ENCODE measurements at places on chromosomes 4 and X.

- DNase-seq: no peak
Observed at GRCh38 chr4:3039706-3040366, 34.5 kb downstream of the HTT-AS start.

- peak; percentile 20 for DNase-seq
Observed at GRCh38 chrX:131792789-131793462, 230.2 kb upstream of the STK26 start.

GRCh38 chr4:131450572-131451209 is 1698.4 kb upstream of the PCDH10 start:
- DNase-seq: no peak

- peak; percentile 50 for DNase-seq
Observed at GRCh38 chr4:24482871-24483270, 101.5 kb downstream of the DHX15 start.
